ENCODE measurements at places on chromosomes 5 and 9.

DNA sequence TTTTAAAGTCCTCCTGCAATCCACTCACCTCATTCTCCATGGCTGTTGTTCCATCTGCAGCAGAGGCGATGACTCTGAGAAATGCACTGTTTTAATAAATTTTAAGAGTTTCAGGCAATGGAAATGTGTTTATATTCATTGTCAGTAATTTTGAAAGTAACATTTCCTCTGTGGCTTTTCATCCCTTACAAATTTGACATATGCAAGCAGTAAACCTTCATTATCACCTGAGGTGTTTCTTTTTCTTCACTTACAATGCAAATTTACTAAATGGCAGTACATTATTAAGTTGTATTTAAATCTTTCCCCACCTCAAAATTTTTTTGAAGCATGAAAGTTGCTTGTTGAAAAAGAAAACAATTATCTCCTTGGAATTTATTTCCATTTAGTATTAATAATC is 136.9 kb downstream of the DIRAS2 start:
- DNase-seq: no peak

DNA sequence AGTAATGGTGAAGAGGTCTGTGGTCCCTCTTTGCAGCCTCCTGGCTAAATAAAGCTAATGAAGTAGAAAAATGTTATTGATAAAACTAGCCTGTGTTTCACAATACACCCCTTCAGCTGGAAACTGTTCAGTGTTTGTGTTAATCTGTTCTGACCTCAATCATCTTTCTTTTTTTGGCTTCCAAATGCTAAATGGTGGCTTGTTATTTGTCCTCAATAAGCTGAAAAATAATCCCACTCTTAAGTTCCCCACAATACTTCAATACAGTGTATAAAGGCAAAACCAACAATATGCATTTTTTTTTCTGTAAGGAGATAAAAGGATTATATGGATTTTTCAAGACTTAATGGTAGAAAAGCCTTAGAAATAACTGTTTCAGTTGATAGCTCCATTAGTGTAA is 560.5 kb downstream of the TUSC1 start:
- DNase-seq: no peak

- no peak for DNase-seq
These were observed 305.1 kb upstream of the RGMB start for GRCh38 chr5:98468188-98468869.

- no peak for DNase-seq
These were observed 1.6 kb downstream of the FNIP1 start for GRCh38 chr5:131795228-131795627.

- no peak for DNase-seq
These were observed 139.9 kb downstream of the PDE4D start for GRCh38 chr5:59753599-59753998.

- DNase-seq: no peak
These were observed 103.1 kb upstream of the SLC44A1 start for GRCh38 chr9:105141146-105141975.

DNA sequence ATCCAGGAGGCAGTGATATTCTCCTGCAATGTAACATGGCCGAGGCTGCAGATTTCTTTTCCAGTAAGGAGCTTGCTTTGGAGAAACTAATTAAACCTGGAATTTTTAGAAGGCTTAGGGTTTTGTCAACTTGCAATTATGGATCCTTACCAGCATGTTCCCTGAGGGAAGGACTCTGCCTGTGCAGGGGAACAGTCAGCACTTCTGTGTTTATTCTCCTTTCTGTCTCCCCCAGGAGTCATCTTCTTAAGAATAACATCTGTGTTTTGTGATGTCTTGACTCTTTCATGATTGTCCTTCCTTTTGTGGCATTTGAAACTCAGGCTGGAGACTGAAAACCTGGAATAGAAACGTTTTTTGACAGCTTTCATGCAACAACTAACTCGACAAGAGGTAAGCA is 80.5 kb upstream of the TNFSF8 start:
- DNase-seq: no peak

GRCh38 chr5:176185133-176185733 is 53.0 kb upstream of the SIMC1 start:
- DNase-seq: no peak

- DNase-seq: no peak
These were observed 51.8 kb upstream of the RETREG1 start for GRCh38 chr5:16668631-16669030.

All from NCI-H510A (cell line).